ENCODE measurements at places on chromosomes 6 and 20.
A peak's percentile ranks its signal among the peaks of the same experiment; 100 is the strongest.

- DNase-seq: peak; percentile 87
These were observed 74.1 kb upstream of the HDDC2 start for GRCh38 chr6:125375821-125376220.

DNA sequence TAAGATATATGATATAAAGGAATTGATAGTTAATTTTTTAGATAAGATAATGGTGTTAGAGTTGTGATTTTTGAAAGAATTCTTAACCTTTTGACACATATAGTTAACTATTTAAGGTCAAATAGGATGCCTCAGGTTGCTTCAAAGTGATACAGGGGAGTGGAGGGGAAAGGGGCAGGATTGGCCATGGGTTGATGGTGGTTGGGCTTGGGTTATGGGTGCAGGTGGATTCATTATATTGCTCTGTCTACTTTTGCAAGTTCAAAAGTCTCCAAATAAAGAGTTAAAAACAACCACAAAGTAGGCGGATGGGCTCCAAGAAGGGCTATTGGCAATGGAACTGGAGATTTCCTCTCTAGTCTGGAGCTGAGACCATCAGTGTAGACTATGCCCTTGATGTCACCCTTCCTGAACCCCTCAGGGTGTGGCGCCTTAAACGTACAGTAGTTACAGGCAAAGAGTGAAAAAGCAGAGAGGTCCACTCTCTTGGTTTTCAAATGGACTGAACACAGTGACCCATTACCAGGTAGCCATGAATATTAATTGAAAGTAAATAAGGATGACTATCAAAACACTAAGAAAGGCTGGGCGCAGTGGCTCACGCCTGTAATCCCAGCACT is 81.2 kb downstream of the PTPN1 start:
- no peak for DNase-seq

DNA sequence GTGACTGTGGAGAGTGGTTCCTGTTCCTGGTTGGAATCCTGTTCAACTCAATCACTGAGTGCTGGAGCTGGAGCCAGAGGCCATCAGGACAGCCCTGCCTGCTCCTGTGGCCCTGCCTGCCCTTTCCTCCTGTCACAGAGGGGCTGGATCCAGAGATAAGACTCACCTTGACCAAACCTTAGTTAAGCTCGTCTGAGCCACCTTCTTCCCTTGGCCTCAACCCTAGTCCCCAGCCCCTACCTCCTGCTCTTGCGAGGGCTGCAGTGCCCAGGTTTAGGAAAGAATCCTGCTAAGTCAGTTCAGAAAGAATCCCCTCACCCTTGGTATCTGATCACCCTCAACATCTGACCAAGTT is 47.0 kb upstream of the CST5 start:
- DNase-seq: no peak

DNA sequence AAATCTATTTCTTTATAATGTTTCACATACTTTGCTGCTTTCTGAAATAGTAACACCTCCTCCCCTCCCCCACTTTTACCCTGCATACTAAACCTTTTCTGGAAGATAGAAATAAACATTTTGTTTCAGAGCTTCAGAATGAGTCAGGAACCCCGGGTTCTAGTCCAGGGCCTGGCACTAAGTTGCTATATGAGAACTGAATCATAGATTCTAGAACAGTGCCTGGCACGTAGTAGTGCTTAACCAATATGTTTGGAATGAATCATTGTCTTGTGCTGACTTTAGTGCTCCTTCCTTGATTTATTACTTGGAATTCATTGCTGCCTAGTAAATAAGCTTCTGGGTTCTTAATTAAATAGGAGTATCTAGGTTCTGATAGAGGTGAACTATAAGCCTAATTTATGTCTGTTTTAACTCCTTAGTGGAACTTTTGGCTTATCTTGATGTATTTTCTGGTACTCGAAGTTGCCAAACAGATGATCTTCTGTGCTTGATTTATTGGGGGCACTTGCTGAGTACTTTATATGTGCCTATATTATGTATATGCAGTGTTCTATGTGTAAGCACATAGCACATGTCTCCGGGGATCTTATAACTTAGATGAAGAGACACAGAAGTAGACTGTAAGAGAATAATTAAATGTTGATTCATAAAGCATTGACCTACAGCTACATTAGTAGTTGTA is 18.6 kb downstream of the TAB2 start:
- DNase-seq: peak; percentile 45

- no peak for DNase-seq
These were observed 222.4 kb downstream of the DLL1 start for GRCh38 chr6:170068496-170068895.

DNA sequence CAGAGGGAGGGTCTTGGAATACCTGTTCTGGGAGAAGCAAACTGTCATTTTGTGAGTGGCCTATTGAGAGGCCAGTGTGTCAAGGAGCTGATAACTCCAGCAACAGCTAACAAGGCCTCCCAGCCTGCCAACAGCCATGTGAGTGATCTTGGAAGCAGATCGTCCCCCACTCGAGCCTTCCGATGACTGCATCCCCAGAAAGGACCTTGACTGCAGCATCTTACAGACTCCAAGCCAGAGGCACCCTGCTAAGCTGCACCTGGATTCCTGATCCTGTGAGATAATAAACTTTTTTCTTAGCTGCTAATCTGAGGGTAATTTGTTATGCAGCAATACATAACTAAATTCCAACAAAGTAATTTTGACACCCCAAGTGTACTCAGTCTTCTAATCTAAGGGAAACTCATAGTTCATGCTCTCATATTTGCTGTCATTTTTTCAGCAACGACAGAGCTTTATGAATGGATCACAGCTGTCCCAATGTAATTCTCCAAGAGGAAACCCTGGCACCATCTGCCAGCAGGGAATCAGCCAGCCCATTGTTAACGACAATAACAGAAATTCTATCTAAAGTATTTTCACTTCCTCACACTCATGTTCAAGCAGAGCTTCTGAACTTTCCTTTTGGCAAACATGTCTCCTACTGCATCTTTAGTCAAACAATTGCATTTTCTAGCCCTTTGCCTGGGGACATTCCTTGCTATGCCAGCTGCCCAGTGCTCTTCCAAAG is 470.2 kb upstream of the BTBD3 start:
- no peak for DNase-seq

- no peak for DNase-seq
These were observed 33.0 kb upstream of the SPDEF start for GRCh38 chr6:34589140-34589539.

- DNase-seq: no peak
These were observed 76.9 kb downstream of the CD83 start for GRCh38 chr6:14194483-14194882.

DNA sequence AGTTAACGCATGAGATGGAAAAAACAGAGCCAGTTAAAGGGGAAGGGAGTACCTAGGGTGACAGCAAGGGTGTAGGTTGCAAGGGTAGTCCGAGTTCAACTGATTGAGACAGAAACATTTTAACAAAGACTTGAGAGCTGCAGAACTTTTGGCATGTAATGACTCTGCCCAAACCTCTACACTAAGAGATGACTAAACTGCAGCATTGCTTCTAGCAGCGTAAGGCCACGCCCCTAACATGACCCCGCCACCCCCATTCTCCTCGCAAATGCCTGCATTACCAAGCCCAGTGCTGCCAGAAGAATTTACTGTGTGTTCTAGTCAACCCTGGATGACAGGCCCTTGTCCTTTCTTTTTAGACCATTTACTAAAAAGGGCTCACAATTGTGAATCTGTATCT is 6.3 kb upstream of the HINT3 start:
- DNase-seq: peak; percentile 54

- no peak for DNase-seq
These were observed 10.7 kb downstream of the DLL1 start for GRCh38 chr6:170279977-170280688.

- DNase-seq: no peak
These were observed 98.7 kb downstream of the RNF144B start for GRCh38 chr6:18485660-18486435.

GRCh38 chr20:63315240-63315689 is 22.3 kb downstream of the COL20A1 start:
- no peak for DNase-seq

DNA sequence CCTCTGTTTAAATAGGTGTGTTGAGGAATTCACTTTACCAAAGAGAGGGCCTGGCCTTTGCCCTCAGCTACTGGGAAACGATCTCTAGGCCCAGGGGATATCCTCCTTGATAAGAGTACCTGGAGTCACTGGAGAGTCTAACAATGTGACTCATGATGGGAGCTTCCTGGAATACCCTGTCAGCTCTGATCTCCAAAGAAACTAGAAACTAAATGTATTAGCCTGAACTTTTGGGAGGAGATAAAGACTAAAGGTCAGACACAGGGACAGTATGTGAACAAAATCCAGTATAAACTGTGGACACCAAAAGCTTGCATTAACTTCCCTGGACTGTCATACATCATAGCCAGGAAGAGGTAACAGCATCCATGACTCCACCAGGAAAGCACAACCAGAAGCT is 148.5 kb downstream of the RNGTT start:
- DNase-seq: no peak

DNA sequence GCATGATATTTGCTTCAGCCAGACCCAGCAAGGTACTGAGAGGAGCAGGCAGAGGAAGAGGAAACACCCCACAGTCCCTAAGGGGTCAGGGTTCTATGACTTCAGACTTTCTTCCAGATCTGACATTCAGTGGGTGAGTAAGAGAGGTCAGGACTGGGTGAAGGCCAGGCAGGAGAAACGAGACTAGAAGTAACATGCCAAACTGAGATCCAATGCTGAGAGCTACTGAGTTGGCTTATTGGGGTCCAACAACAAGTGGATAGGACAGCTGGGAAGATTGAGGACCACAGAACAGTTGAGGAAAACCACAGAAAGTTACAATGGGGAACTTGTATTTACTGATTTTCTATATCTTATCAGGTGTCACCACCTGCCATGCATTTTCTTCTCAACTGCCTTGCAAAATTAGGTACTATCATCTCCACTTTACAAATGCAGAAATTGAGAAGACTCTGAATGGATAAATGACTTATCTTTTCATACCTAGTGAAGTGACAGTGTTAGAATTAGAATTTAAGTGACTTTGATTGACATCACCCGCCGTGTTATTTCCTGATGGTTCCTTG is 43.8 kb upstream of the HIVEP1 start:
- no peak for DNase-seq

- no peak for DNase-seq
These were observed 137.0 kb upstream of the TENT5A start for GRCh38 chr6:81889377-81890053.

DNA sequence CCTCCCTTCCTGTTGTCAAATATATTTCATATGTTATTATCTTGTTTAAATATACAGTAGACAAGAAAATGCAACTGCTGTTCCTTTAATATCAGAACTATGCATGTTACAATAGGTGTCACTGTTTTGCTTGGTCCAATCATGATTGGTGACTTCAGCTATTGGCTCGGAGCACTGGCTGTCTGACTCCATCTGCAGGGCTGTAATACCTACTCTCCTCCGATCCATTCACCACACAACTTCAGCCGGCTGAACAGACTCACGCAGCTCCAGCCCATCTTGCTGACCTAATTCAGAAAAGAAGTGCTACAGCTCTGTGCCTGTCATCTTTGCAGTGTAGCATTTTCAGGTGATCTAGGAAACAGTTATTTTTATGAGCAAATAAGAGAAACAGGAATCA is at the start of gene BTBD3:
Gene BTBD3, plus strand, starts transcription at position 231 of the 400 bp plus-strand sequence. CDS start 383 bp downstream, outside the sequence.
- peak; percentile 33 for DNase-seq

DNA sequence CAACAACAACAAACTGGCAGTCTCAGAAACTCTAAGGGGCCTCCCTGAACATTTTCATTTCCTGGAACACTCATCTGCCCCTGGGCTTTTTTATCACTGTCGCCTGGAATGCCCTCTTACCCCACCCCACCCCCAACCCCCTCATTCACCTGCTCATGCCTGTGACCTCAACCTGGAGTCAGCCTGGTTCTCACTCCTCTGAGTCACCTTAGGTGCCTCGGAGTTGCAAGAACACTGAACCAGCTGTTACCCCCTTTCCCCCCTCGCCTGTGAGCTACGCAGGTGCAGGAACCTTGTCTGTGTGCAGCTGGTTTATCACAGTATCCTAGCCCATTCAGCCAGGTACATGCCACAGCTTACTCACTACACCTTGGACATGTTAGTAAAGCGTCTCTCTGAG is 12.8 kb upstream of the SNAI1 start:
- DNase-seq: no peak

- no peak for DNase-seq
These were observed 686 bp downstream of the GINS1 start for GRCh38 chr20:25408170-25408547.

GRCh38 chr6:114344246-114344970 is 1.6 kb upstream of the HS3ST5 start:
- no peak for DNase-seq

- DNase-seq: no peak
These were observed 6.8 kb upstream of the POU3F2 start for GRCh38 chr6:98827295-98828159.

DNA sequence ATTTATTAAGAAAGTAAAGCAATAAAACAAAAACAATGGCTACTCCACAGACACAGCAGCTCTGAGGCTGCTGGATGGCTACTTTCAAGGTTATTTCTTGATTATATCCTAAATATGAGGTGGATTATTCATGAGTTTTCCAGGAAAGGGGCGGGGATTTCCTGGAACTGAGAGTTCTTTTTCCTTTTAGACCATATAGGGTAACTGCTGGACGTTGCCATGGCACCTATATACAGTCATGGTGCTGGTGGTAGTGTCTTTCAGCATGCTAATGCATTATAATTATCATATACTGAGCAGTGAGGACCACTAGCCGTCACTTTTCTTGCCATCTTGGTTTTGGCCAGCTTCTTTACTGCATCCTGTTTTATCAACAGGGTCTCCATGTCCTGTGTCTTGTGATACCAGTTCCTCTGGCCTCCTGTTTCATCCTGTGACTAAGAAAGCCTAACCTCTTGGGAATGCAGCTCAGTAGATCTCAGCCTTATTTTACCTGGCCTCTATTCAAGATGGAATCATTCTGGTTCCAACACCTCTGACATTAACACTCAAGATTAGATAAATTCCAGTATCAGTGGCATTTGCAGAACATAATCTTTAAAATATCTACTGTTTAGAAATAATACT is 32.3 kb upstream of the TRDN start:
- DNase-seq: no peak

DNA sequence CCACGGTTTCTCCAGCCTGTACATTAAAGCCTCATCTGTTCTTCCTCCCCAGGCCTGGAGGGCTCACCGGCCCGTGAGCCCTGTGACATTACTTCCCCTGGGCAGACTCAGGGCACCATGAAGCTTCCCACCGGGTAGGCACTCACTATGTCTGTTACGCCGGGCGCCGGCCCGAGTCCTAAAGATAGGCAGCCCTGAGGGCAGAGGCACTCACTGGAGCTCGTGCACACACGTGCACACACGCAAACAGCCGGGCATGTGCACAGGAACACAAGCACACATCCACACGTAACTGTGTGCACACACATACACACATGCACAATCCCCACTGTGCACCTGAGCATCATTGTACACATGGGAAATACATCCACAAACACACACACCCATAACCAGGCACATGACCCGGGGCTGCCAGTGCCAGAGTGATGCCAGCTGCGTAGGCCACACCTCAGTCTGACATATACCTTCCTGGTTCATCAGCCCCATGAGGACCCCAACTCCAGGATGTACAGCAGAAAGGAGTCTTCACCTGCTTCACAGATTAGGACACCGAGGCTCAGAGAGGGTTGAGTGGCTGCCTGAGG is 83.7 kb downstream of the YTHDF1 start:
- DNase-seq: no peak

- no peak for DNase-seq
These were observed 68.8 kb downstream of the IBTK start for GRCh38 chr6:82178759-82179112.
